ENCODE measurements at places on chromosomes 11 and 22.

DNA sequence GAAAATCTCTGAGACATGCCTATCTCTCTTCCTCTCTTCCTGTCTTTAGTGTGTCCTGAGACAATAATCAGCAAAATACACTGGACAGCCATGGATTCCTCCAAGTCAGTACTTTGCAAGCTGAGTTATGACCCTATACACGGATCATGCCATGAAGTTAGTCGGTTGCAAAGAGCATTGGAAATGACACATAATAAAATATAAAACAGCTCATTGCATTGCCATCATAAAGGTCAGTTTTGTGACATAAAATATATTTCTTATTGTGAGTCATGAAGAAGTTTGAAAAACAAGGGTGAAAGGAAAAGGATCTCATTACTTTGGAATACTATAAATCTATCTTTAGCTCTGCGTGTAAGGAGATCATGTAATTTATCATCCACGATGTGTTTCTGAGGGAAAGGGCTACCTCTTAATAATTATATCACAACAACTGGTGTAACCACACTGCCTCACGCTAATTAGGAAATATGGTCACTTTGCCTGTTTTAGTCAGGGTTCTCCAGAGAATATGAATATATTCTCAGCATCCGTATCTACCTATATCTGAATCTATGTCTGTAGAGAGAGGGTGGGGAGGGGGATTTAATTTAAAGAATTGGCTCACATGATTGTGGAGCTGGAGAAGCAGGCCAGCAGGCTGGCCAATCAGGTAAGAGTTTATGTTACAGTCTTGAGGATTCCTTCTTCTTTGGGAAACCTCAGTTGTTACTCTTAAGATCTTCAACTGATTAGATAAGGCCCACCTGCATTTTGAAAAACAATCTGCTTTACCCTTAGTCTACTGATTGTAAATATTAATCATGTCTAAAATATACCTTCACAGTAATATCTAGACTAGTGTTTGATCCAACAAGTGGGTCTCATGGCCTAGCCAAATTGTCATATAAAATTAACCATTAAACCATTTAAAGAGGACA, 198.8 kb downstream of the FAT3 start:
- no peak for DNase-seq

DNA sequence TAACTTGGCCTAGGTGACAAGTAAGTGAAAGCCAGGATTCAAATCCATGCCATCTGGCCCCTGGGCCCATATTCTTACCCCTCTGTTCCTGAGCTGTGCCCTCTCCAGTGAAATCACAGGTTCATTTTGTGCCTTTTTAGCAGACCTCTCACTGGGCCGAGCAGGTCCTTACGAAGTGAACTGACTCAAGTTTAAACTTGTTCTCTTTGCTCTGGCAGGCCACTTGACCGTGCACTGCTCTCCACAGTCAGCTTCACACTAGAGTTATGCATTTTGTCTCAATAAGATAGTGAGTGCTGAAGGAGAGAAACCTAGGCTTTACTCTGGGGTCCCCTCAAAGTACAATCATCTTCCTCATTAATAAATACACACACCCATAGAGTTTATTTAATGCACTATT, 40.7 kb downstream of the ARFGAP3 start:
- no peak for DNase-seq

DNA sequence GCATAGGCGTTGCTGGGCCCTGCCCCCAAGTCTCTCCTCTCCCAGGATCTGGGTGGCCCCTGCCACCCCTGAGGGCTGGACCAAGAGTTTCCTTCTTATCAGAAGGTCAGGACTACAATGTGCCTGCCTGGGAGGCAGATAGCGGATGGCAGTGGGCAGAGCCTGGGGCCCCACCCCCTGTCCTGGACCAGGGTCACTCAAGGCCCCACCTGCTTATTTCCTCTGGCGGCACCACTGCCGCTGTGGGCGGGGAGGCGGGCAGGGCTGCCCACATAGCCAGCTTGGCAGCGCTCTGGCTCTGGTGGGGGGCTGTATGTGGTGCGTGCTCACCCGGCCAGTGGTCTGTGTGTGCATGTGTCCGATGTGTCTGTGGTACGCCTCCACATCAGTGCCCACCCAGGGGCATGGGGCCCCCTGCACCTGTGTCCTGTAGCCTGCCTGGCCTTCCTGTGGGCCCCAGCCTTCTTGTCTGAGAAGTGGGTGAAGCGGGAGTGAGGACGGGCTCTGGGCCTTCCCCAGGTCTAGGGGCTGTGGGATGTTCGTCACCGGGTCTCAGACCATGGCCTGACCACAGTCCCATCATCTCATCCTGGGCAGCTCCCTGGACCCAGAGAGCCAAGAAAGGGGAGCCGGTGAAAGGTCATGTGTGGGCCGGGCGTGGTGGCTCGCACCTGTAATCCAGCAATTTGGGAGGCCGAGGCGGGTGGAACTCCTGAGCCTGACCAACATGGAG, 3.0 kb downstream of the GAS2L1 start:
- no peak for DNase-seq

GRCh38 chr11:46361283-46362155, 14.3 kb downstream of the DGKZ start:
- DNase-seq, result peak; percentile 76

GRCh38 chr11:86620891-86621521, 51.4 kb downstream of the ME3 start:
- no peak for DNase-seq

DNA sequence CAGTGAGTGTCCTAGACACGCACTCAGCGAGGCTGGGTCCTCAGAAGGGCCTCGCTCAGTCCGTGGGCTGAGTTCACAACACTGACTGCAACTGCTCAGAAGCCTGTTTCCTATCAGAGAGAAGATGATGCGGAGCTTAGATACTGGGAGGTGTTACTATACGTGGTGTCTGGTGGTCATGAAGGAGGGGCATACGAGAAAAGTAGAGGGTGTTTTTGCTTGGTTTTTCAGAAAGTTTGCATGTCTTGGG, 9.5 kb upstream of the SERPIND1 start:
- DNase-seq, result no peak

GRCh38 chr11:12540913-12541582, 133.2 kb upstream of the TEAD1 start:
- no peak for DNase-seq

Data from activated CD4-positive, alpha-beta T cell treated with anti-CD3 and anti-CD28 coated beads, Interleukin-2, Interleukin-4, amounts not matched to agents 100 ng/mL and 50 ng/mL, durations not matched to agents 16 hours and 8 hours (primary cell).